ENCODE measurements at places on chromosomes 13 and 19. TPM values are rescaled to one million over a fixed set of nuclear protein-coding genes. Genes with fewer than 3 reads are reported as not detected.

- H3K4me3 ChIP-seq, result no peak overlapping the region
- no peak for DNase-seq
- no peaks in the 10 kb centered on the region for H3K27me3 ChIP-seq
Observed at GRCh38 chr13:33232883-33233282, 52.7 kb downstream of the STARD13 start.

- no peaks in the 10 kb centered on the region for H3K27me3 ChIP-seq
- DNase-seq, result no peak
- no peaks in the 10 kb centered on the region for H3K36me3 ChIP-seq
- H3K4me3 ChIP-seq, result no peak overlapping the region
- peaks cover 12% of the 10 kb centered on the region for H3K4me1 ChIP-seq
Observed at GRCh38 chr19:42174958-42175734, 42.3 kb downstream of the DEDD2 start.

GRCh38 chr19:10742476-10742875 lies 24.6 kb downstream of the DNM2 start:
- H3K4me1 ChIP-seq, result peaks cover 14% of the 10 kb centered on the region
- H3K4me3 ChIP-seq, result no peak overlapping the region
- H3K36me3 ChIP-seq, result no peaks in the 10 kb centered on the region
- DNase-seq, result no peak
- no peak overlapping the region for H3K27ac ChIP-seq
- no peaks in the 10 kb centered on the region for H3K27me3 ChIP-seq

DNA sequence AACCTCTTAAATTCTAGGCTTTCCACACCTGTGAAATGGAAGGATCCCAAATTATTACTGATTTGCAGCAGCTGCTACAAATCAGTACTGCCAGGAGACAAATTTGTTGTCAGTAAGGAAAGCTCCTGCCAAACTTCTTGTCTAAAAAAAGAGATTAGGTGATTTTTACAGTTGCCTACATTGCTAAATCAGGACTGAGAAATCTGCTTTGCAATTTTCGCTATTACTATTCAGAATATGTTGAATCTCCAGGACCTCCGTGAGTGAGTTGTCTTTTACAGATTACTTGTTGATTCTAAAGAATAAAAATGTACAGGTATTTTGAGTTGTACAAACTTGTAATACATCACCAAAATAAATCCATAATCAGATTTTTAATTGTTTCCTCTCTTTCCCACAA lies 1815.9 kb downstream of the PCDH9 start:
- DNase-seq, result no peak
- no peaks in the 10 kb centered on the region for H3K4me1 ChIP-seq
- H3K4me3 ChIP-seq, result no peak overlapping the region
- H3K27me3 ChIP-seq, result no peaks in the 10 kb centered on the region
- no peaks in the 10 kb centered on the region for H3K36me3 ChIP-seq
- no peak overlapping the region for H3K27ac ChIP-seq

DNA sequence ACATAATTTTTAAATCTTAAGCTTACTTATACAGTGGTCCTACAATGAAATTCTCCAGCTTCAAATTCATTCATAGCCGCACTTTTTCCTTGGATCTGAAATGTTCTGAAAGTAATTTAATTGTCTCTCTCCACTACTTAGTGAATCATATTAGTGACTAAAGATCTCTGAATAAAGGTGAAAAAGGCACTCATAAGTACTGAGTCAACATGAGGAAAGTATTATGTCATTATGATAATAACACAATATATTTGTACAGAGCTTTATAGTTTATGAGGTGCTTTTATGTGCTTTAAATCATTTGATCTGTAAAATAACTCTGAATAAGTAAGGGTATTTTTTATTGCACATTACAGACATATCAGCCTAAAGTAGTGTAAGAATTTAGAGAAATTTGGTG lies 628.2 kb upstream of the SLITRK5 start:
- H3K27ac ChIP-seq, result no peak overlapping the region
- no peaks in the 10 kb centered on the region for H3K4me1 ChIP-seq
- DNase-seq, result no peak
- H3K4me3 ChIP-seq, result no peak overlapping the region
- no peaks in the 10 kb centered on the region for H3K36me3 ChIP-seq

- no peak overlapping the region for H3K4me3 ChIP-seq
- H3K36me3 ChIP-seq, result no peaks in the 10 kb centered on the region
- no peak for DNase-seq
- no peak overlapping the region for H3K27ac ChIP-seq
Observed at GRCh38 chr13:47656651-47657050, 344.4 kb downstream of the SUCLA2 start.

DNA sequence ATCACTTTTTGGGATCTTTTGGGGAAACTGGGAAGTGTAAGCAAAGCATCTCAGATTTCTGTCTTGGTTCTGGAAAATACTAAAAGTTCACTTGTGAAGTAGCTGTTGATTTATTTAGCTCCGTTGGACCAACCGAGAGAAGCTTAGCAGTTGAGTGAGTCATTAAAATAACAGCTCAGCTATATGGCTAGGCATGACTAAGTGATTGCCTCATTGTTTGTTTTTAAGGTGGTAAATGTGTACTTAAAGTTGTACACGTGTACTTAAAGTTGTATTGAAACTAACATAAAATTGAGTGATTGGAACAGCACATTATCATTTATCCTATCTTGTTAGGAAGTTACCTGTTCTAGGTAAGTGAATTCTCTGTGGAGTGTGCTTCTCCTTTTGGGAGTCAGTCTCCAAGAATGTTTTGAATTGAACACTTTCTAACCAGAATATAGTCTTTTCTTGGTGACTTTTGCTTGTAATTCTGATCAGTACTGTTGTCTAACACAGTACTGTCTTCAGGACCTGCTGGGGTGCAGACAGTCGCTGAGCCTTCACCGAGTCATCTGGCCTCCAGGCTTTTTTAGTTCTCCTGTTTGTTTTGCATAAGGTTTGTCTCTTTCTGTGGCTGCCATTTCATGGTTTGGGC lies 2.9 kb upstream of the DCUN1D2 start:
- no peaks in the 10 kb centered on the region for H3K27me3 ChIP-seq
- no peak overlapping the region for H3K4me3 ChIP-seq
- H3K36me3 ChIP-seq, result peaks cover 13% of the 10 kb centered on the region
- H3K4me1 ChIP-seq, result peaks cover 20% of the 10 kb centered on the region
- peak overlapping the region; percentile 0 for H3K27ac ChIP-seq
- DNase-seq, result no peak

GRCh38 chr19:52230685-52231084 lies 38.7 kb upstream of the ZNF766 start:
- no peak overlapping the region for H3K27ac ChIP-seq
- H3K27me3 ChIP-seq, result no peaks in the 10 kb centered on the region
- peaks cover 25% of the 10 kb centered on the region for H3K36me3 ChIP-seq
- no peak for DNase-seq

Gene MCF2L
- total RNA-seq, result 19.7 TPM

Measured in naive thymus-derived CD4-positive, alpha-beta T cell (primary cell).